ENCODE measurements at places on chromosomes 13 and 19.
A peak's percentile ranks its signal among the peaks of the same experiment; 100 is the strongest.

DNA sequence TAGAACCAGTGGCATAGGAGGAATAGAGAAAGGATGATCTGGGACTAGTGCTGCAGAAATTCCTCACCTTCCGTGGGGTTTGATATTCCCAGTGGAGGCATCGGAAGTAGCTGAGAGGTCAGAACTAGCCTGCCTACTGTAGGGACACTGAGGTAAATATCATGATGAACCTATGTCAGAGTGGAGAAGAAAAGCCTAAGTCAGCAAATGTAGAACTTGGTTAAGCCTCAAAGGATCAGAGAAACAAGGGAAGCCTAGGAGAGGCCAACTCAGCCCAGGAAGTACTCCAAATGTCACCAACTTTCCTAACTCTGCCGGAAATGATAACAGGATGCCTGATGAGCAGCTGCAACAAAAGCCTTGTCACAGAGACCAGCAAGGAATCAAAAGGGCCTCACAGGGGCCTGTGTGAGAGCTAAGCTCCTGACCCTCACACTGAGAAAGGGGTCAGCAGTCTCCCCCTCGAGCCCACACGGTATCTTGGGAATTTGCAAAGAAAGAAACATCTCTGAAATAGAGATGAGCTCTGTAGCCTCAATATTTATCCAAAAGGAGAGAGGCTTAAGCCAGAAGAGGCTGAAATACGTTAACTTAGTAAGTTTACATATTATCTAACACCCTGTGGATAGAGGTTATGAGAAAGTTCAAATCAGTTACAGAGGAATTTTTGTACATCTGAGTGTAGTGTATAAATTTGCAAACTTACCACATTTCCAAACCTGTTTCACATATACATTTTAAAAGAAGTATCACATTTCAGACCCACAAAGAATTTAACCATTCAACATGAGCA lies 1064.3 kb downstream of the DIAPH3 start:
- no peak for DNase-seq

GRCh38 chr13:46383383-46383782 lies 3.7 kb downstream of the RUBCNL start:
- no peak for DNase-seq

DNA sequence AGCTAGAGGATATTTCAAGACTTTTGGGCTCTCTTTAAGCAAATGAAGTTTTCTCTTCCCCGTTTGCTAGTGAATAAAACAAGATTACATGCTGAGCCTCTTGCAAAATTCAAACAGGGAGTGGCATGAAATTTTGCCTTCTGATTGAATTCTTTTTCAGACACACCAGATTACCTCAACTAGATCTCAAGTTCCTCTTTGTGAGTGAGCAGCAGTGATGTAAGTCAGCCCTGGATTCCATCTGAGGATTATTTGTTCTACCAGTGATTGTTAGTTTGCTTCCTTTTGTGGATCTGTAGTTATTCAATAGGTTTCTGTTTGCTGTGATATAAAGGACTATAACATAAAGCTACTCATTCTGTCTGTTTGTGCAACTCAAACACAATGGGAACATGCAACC lies 407.7 kb downstream of the LMO7 start:
- DNase-seq, result no peak

DNA sequence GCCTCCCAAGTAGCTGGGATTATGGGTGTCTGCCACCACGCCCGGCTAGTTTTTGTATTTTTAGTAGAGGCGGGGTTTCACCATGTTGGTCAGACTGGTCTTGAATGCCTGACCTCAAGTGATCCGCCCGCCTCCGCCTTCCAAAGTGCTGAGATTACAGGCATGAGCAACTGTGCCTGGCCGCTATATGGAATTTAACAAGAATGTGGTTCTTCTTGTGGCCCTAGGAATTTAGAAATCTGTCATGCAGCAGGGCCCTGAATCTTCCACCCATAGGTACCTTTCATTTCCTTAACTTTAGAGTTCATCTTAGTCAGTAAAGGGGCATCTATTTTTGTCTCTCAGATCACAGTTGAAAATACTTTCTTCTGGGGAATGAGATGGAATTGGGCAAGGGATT lies 25.6 kb upstream of the NDFIP2 start:
- no peak for DNase-seq

DNA sequence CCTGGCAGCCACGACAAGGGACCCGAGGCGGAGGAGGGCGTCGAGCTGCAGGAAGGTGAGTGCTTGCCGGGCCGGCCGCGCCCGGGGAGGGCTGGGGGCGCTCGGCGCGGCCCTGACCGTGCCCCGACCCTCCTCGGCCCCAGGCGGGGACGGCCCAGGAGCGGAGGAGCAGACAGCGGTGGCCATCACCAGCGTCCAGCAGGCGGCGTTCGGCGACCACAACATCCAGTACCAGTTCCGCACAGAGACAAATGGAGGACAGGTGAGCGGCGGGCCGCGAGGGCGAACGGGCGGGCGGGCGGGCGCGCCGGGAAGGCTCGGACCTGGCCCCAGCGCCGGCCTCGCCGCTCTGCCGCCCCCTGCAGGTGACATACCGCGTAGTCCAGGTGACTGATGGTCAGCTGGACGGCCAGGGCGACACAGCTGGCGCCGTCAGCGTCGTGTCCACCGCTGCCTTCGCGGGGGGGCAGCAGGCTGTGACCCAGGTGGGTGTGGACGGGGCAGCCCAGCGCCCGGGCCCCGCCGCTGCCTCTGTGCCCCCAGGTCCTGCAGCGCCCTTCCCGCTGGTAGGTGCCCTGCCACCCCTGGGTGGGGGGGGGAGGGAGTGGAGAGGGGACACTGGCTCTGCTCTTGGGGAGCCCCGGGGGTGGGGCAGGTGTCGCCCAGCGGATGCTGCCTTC lies 816 bp downstream of the USF2 start:
- DNase-seq, result peak; percentile 86

DNA sequence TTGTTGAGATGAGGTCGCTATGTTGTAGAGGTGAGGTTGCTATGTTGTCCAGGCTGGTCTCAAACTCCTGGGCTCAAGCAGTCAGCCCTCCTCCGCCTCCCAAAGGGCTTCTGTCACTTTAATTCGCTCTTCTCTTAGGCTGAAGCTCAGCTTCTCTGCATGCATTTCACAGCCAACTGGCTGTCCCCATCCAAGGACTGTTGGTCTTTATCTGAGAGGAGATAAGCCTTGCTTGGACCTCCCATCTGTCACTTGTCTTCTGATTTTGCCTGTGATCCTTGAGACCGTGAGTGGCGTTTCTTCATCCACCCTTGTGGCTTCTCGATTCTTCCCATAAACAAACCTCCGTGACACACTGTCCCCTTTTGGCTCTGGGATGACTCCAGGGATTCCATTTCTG lies 24.4 kb downstream of the CERS1 start:
- DNase-seq, result no peak

GRCh38 chr13:60572003-60572798 lies 175.2 kb downstream of the TDRD3 start:
- no peak for DNase-seq

GRCh38 chr13:65054277-65054676 lies 2175.9 kb downstream of the PCDH9 start:
- DNase-seq, result no peak

- DNase-seq, result no peak
These were observed 6.1 kb downstream of the SMG9 start for GRCh38 chr19:43748685-43749084.

GRCh38 chr13:43876366-43876765 lies 3.2 kb downstream of the CCDC122 start:
- DNase-seq, result no peak

DNA sequence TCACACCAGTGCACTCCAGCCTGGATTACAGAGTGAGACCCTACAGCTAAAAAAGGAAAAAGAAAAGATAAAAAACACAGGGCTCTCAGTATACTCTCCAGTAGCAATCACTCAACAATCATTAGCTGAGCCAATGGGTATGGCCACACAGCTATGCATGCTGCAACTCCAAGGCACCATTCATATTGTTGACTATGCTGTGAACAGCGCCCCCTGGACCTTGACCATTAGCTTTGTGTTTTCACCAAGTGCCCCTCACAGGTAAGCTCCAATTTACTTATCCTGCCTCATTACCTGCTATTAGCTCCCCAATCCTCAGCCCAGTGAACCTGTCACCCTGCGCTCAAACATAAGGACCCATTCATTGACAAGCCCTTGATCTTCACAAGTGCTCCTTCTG lies 35.8 kb downstream of the ZIC5 start:
- DNase-seq, result no peak

DNA sequence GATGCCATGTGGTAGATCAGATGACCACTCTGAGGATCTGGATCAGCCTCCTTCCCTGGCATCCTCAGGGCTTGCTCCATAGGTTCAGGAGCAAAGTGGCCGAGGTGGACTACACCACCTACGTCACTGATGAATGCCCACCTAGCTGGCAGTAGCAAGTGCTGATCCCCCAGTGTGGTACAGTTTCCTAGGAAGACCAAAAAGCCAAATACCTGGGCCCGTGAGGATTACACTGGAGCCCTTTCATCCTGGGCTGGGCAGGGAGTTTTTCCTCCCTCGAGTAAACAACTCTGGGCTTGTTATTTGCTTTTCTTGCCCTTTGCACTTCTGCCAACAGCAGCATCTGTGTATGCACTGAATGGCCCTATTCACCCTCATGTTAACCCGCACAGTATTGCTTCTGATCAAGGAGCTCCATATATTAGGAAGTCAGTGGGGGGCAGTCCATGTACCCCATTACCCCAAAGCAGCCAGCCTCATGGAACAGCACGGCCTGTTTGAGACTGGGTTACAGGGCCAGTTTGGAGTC lies 3.3 kb upstream of the MYADM start:
- DNase-seq, result no peak

- DNase-seq, result no peak
These were observed 8.0 kb upstream of the KCTD15 start for GRCh38 chr19:33788676-33789075.

DNA sequence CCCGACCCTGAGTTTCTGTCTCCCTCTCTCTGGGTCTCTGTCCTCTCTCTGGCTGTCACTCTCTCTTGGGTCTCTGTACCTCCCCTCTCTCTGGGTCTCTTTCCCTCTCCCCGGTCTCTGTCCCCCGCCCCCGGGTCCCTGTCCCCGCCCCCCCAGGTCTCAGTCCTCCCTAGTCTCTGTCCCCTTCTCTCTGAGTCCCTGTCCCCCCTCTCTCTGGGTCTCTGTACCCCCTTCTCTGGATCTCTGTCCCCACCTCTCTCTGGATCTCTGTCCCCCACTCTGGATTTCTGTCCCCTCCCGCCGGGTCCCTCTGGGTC lies 2.3 kb upstream of the FTL start:
- DNase-seq, result no peak

GRCh38 chr19:19742773-19743172 lies 9.9 kb upstream of the ZNF14 start:
- DNase-seq, result no peak

DNA sequence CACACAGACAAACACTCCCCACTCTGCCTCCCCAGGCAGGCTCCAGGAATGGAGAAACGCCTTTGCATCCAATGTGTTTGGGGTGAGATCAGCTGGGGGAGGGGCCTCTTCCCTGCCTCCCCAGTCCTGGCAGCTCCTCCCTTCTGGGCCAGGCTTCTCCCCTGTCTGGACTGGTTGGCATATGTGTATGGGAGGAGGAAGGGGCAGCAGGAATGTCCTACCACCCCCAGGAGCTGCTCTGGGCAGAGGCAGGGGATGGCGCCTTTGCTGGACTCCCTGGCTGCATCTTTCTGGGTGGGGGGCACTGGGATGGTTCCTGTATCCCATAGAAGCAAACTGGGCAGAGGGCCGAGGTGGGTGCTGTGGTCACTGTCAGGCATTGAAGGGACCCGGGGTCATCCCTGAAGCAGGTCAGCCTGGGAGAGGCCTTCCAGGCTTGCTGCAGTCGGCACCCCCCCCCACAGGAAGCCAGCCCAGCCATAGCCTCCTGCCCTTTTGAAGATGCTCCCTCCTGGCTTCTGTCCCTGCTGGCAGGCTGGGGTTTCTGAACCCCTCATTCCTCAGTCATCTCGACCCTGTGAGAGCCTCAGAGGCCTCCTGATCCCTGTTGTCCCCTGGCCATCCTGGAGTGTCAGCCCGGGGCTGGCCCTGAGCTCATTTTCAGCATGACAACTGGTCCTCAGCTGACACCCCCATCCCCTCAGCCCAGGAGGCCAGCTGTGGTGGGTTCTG lies 21.2 kb upstream of the SLC7A10 start:
- no peak for DNase-seq

- no peak for DNase-seq
These were observed 84.7 kb downstream of the DLEU7 start for GRCh38 chr13:50758796-50759195.

GRCh38 chr13:33284031-33284430 lies 1.5 kb downstream of the STARD13 start:
- peak; percentile 9 for DNase-seq

GRCh38 chr19:51691074-51691583 lies 2.0 kb upstream of the SPACA6 start:
- peak; percentile 50 for DNase-seq

GRCh38 chr19:38361633-38362075 lies 12.7 kb upstream of the PSMD8 start:
- DNase-seq, result peak; percentile 93

- peak; percentile 64 for DNase-seq
These were observed 2.3 kb downstream of the EEF2 start for GRCh38 chr19:3982701-3983541.

DNA sequence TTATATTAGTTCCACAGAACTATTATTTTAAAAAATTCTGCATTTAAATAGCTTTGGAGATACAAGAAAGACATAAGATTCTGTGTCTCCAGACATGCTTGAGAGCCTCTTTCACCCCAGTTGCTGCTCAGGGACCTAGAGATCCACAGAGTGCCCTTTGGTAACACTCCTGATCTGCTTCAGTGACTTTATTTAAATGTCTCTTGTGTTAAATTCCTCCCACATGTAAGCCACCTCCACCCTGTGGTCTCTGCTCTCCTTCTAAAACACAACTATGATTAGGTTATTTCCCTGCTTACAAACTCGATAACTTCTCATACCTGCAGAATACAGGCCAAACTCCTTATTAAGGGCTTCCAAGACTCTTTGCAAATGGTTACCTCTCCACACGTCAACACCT lies 141.0 kb downstream of the RFC3 start:
- DNase-seq, result no peak

- peak; percentile 97 for DNase-seq
These were observed 1.5 kb upstream of the WDR18 start for GRCh38 chr19:982567-983170.

DNA sequence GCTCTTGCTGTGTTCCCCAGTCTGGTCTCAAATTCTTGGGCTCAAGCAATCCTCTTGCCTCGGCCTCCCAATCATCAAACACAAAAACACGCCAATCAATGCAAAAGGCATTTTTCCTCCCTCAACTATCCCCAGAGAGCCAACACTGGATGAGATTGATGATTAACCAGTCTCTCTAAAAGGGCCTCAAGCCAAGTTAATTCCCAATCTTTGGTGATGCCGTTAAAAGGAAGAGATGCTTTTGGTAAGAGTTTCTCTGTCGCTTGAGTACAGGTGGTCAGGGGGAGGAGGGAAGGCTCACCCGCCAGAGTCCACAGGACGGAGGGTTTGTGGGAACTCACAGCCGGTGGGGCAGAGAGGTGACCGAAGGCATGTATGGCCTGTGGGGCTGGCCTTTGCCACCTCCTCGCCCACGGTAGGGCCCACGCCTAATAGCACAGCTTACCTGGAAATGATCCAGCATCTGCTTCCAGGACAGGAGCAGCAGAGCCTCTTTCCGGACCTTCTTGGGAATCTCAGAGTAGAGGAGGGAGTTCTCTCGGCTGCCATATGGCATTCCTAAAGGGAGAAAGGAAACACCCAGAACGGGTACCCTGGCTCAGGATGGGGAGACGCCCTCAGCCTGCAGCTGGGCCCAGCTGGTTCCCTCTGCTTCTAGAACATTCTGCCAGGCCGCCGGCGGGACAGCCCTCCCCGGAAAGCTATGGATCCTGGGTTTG lies 18.1 kb downstream of the DPP9 start:
- DNase-seq, result no peak
